ENCODE measurements at places on chromosomes 7 and 10.
A peak's percentile ranks its signal among the peaks of the same experiment; 100 is the strongest.

DNA sequence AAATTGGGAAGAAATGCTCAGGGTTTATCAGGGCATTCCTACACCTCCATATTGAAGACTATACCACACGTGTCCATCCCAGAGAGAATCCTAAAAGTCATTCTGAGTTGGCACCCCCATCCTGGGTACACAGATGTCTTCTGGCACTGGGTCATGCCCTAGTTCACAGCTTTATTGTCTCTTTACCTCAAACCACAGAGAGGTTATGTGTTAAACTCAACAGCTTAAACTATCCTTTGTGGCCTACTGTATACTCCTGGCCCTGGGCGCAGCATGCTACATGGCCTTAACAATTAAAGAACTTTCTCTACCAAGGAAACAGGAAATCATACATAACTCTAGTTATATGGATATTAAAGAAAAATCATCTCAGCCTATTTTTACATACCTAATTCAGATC, 115.6 kb upstream of the SEM1 start:
- DNase-seq, result no peak

DNA sequence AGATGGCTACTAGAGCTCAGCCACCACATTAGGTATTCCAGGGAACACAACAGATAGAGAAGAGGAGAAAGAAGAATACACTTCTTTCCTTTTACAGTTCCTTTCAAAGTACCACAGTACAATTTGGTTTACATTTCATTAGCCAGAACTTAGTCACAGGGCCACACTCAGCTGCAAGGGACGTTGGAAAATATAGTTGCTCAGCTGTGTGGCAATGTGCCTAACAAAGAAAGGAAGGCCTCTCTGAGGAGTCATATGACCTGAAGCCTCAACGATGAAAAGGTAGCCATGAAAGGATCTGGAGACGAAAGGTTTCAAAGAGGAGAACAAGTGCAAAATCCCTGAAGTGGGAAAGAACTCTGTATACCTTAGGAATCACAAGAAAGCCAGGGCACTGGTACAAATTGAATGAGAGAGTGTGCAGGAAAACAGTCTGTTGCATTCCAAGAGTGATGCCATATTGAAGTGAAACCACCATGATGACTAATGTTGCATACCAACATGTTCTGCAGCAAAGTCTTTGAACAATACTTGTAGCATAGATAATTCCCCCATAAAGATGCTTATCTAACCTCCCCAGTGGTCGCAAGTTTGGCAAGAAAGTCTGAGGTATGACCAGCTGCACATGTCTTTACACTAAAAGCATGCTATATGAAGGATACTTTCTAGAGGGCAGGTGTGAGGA, 278.9 kb downstream of the HPSE2 start:
- no peak for DNase-seq

DNA sequence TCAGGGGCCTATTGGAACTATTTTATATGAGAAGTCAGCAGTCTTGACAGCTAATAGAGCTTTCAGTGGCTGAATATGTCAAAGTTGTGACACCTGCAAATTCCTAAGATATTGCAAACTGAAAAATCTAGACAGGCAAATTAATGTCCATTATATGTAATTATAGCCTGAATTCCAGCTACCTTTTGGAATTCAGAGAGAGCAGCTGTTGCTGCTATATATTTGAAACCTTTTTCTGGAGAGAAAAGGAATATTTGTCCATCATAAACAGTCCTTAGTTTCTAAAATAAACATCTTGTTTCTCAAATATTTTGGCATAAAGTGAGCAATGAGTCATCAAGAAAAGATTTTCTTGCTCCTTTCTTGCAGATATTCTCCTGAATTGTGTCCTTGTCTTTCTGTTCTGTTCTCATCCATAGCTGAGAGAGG, 408.9 kb upstream of the SEMA3D start:
- DNase-seq, result peak; percentile 62

GRCh38 chr10:132850246-132850645, 64.3 kb upstream of the NKX6-2 start:
- no peak for DNase-seq

- DNase-seq, result peak; percentile 10
These were observed 14.8 kb downstream of the MYL10 start for GRCh38 chr7:101614098-101614938.

DNA sequence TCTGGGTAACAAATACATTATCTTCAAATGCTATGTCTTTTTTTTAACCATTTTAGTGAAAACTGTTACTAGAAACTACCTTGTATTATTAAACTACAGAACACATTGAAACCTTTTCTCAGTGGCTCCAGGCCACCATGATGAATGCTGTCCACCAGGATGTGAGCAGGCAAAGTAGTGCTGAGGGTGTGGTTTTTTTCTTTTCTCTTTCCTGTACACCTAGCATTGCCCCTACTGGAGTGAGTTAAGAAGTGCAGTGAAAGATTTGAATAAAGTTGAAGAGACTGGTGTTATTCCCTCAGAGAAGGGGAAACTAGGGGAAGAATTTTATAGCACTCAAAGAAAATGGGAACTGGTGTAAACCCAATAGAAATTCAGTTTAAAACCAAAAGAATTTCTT, 120.0 kb upstream of the SAMD8 start:
- DNase-seq, result no peak

GRCh38 chr7:49001610-49002033, 77.3 kb downstream of the CDC14C start:
- no peak for DNase-seq

- no peak for DNase-seq
These were observed 191.9 kb downstream of the C7orf25 start for GRCh38 chr7:42720012-42720411.

DNA sequence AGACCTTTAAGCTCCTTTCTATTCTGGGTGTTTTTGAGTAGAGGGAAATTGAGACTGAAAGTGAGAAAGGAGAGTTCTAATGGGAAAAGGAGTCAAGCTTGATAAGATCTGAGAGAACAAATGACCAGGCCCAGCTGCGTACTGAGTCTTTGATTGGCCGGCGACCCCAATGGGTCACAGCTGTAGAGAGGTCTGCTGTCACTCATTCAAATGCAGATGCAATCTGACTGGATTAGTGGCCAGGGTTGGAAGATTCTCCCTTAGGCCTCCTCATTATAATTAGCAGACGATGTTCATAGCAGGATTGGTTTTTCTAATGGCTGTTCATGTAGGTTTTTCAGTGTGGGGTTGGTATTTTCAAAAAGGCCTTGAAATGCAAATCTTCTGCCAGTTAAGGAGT, 127.2 kb upstream of the SLC25A13 start:
- no peak for DNase-seq

DNA sequence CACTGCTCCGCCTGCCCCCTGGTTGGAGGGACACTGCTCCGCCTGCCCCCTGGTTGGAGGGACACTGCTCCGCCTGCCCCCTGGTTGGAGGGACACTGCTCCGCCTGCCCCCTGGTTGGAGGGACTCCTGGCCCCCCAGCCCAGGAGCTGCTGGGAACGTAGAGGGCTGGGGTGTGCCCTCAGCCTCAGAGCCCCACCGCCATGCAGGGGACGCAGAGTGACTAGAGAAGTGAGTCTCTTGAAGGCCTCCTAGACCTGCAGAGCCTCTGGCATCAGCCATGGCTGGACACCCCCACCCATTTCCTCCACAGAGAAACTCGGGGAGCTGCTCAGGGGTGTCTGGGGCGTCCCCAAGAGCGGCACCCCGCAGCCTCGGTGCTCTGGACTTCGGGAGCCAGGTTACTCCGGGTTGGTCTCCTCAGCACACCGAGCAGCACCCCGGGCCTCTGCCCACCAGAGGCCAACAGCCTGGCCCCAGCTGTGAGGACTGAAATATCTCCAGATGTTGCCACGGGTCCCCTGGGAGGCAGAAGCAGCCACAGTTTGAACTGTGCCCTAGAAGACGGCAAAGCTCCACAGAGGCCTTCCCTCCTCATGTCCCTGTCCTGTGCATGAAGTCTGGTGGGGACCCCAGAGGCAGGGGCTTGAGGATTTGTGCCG, 191.9 kb downstream of the ELFN1 start:
- DNase-seq, result no peak

- no peak for DNase-seq
These were observed 282.3 kb upstream of the CSTF2T start for GRCh38 chr10:51981731-51982130.

DNA sequence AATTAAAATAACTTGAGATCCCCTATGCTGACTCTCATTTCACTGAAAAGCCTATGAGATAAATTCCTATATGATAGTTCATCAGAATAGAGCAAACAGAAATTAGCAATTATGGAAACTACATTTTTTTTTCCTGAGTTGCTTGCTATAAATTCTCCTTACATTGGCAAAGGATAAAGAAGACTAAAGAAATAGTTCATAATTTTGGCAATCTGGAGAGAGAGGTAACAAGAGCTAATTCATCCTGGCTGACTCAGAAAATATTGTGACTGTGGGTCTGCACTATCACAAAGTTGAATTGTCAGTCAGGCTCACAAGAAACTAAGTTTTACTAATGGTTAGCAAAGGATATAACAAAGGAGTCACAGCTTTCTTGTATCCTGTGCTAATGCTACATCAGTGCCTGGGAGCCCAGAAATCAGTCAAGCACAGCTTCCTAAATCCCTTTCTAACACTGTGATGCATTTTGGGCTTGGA, 483.0 kb downstream of the MAGI2 start:
- peak; percentile 6 for DNase-seq

DNA sequence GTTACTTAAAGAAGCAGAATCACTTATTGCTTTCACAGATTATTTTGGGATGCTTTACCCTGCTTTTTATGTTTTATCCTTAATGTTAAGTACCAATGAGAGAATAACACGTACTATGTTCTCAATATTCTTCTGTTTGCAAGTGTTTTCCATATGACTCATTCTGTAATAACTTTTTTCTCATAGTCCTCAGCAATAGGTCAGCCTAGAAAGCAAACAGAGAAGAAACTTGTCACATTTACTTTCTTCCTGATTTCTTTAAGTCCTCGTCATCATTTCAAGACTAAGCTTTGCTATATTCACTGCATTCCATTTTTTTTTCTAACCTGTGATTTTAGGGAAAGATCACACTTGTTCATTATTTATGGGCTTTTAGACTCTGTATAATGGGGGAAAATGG, 6.8 kb upstream of the AGR2 start:
- DNase-seq, result peak; percentile 18

DNA sequence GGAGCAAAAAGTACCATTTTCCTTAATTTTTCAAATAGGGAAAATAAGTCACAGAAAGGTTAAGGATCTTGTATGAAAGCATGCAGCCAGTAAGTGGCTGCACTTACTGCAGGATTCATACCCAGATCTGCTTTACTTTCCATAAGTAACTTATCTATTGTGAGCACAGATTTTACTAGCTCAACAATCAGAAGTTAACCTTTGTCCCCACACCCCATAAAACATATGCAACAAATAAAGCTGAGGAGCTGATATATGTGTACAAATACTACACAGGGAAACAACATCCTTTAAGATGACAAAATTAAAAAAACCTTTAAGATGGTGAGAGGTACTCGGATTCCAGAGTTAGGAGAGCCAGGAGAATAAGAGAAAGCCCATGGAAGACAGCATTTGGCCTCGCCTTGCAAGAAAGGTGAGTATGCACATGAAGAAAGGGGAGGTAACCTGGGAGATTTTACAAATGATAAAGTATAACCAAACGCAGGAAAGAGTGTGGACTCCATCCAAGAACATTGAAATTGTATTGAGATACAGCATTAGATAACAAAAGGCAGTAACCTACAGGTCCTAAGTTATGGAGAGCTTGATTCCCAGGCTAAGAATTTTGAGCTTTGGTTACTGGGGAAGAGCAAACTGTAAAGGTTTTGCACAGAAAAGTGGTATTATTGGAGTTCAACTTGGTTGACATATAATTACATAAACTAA, 87.1 kb downstream of the ITGB8 start:
- no peak for DNase-seq

GRCh38 chr7:15972862-15973275, 286.4 kb upstream of the MEOX2 start:
- peak; percentile 61 for DNase-seq

DNA sequence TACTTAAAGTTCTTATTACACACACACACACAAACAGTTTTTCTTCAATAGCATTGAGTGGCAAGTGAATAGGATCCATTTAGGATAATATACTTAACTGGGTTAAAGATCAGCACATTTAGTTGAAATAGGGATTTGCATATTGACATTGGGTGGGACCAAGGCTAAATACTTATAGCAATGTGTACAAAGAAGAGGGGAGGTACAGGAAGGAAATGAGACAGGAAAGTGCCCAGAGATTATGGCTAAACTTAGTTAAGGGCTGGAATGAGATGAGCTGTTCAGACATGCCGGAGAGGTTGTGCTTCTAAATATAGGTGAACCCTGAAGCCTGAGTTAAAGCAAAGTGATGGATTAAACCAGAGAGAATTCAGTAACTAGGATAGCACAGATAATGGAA, 95.1 kb downstream of the LSMEM1 start:
- DNase-seq, result no peak
